Stimulated activated CD8-positive, alpha-beta memory T cell treated with anti-CD3 and anti-CD28 coated beads, Interleukin-2, amount 100 ng/mL, for 1 hour (primary cell): ENCODE measurements at places on chromosomes 4 and X.

- no peak for DNase-seq
Observed at GRCh38 chr4:121457278-121457875, 76.6 kb upstream of the QRFPR start.

GRCh38 chr4:81377191-81377590, 94.5 kb downstream of the RASGEF1B start:
- no peak for DNase-seq

DNA sequence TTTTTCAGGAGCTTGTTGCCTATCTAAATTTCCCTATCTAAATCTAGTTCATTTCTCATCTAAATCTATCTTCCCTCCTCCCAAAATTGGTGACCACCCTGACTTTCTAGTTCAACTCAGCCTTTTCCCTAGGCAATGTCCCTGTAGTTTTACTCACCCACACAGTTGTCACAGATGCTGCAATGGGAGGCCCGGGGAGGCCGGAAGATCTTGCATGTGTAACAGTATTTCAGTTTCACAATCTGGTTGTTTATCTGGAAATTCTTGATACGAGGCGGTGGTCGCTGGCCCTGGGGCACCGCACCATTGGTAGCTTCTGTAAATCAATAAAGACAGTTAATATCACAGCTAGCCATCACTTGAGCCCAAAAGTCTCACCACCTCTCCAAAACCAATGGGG, 20.2 kb downstream of the ZDHHC9 start:
- no peak for DNase-seq

- no peak for DNase-seq
Observed at GRCh38 chr4:74426101-74426500, 18.8 kb upstream of the AREG start.

GRCh38 chr4:26701786-26702227, 117.9 kb downstream of the TBC1D19 start:
- DNase-seq: no peak

DNA sequence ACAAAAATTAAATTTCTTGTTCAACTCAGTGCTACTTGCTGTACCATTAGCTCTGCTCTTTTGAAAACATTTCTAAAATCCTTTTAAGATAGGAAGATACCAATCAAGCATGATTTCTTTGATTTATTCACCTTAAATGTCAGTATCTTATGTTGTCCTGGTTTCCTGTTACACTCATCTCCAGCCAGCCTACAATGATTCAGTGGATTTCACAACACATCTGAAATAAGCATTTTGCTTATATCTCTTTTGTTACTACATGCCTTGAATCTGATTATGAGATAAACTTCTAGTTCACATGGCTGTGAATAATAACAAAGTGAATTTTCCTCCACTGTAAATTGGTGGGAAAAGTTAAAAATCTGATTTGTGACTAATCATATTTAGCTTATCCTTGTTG, 112.5 kb upstream of the BMP3 start:
- DNase-seq: no peak
